Camera-type eye (tissue), 1 donor: ENCODE measurements at places on chromosomes 3 and 15. TPM values are rescaled to one million over a fixed set of nuclear protein-coding genes. Genes with fewer than 3 reads are reported as not detected.

The RGMA gene
- 13.7 TPM for total RNA-seq

The CHRD gene
- 26.8 TPM for total RNA-seq

The TNFAIP8L3 gene
- 1.4 TPM for total RNA-seq

The ANKUB1 gene
- not detected for total RNA-seq

The MGA gene
- 147 TPM for total RNA-seq

The SAMMSON gene
- 1.2 TPM for total RNA-seq

The AADACL2 gene
- 1.3 TPM for total RNA-seq

The SERPINI2 gene
- total RNA-seq: not detected

The NPAP1 gene
- 0.27 TPM for total RNA-seq

The CELF6 gene
- 23.9 TPM for total RNA-seq

The SLC12A1 gene
- 2.1 TPM for total RNA-seq

The TMIE gene
- total RNA-seq: 3.0 TPM

The NR1I2 gene
- total RNA-seq: 0.38 TPM

The PSTPIP1 gene
- 3.4 TPM for total RNA-seq

The CLRN1 gene
- 12.0 TPM for total RNA-seq

The CNTN6 gene
- total RNA-seq: 12.5 TPM

The IL5RA gene
- total RNA-seq: 0.44 TPM

The CHRFAM7A gene
- 9.5 TPM for total RNA-seq

The PPP1R2 gene
- 67.8 TPM for total RNA-seq

The DET1 gene
- 31.2 TPM for total RNA-seq

The TRPM1 gene
- 52.6 TPM for total RNA-seq
